ENCODE measurements at places on chromosomes 11 and 22.
A peak's percentile ranks its signal among the peaks of the same experiment; 100 is the strongest.

DNA sequence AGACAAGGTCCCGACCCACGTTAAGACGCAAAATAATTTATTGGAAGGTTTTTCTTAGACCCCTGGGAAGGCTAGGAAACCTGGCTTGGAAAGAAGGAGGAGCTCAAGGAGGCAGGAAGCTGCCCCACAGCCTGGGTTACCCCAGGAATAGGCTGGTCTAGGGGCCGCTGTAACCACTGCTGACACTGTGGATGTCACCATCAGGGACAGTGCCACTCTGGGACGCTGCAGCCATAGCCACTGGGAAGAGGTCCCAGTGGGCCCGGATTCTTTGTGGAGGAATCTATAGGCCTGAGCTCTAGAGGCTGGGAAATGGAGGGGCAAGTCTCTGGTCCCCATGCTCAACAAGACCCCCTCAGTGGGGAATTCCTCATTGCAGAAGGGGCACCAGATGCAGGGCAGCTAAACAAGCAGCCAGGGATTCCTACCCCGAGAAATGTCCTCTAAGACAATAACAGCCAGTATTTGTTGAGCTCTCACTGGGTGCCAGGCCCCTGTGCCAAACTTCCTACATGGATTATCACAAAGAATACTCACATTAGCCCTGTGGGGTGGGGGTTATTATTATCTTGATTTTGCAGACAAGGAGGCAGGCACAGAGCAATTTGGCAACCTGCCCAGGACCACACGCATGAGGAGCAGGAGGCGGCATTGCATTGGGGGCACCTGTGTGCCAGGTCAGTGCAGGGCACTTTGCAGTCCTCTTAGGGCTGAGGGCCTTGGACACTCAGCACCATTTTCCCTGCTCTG is 19.5 kb upstream of the CHKA start:
- peak; percentile 29 for DNase-seq

- DNase-seq = no peak
Measured at GRCh38 chr11:130478881-130479280, 30.4 kb downstream of the ADAMTS15 start.

- DNase-seq = no peak
Measured at GRCh38 chr22:30919973-30920372, 48.6 kb downstream of the MORC2 start.

- no peak for DNase-seq
Measured at GRCh38 chr11:8361206-8361605, 97.5 kb upstream of the LMO1 start.

- no peak for DNase-seq
Measured at GRCh38 chr11:33307984-33308383, 50.8 kb downstream of the HIPK3 start.

DNA sequence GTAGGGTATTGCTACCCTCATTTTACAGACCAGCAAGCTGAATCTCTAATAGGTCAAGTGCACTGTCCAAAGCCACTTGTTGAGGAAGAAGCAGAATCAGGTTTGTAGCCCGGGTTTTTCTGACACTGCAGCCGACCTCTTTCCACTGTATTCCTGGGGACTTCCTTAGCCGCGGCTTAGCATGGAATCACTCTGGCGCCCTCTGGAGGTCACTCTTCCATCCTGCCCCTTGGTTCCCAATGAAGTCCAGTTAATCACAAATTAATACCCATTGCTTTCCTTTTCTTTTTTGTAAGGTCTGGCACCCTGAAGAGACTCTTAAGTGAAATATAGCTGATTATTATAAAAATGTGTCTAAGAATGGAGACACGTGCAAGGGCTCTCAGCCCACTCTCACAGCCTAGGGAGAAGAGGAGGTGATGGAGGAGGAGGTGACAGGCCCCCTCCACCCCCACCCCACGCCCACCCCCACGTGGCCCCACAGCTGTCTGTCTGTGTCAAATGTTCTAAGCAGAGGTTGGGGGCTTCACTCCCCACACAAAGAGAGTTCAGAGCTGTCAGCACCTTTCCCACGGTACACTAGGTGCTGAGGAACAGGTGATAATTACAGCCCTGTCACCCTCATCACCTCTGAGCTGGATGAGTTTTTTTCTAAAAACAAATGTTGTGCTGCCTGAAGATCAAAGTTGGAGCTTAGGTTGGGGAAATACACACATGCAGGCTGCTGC is 57.7 kb upstream of the DRD2 start:
- peak; percentile 62 for DNase-seq

- no peak for DNase-seq
Measured at GRCh38 chr11:67056267-67057204, at the start of gene RHOD. TSS of gene RHOD (plus strand) at chr11:67056847. CDS start at chr11:67056903, 56 bp downstream.

DNA sequence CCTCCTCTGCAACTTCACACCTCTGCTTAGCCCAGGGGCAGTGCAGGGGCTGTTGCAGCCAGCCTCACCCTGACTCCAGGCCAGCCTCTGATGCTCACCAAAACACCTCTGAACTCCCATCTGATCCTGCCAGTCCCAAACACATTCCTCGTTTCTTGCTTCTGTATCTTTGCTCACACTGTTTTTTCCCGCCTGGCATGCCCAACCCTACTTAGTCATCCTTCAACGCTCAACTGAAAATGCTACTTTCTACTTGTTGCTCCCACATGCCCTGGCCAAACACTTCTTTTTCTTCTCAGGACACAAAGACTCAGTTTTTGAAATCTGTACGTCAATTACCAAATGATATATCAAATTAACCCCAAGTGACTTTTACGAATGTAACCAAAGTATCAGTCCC is 140.8 kb upstream of the ZBED5 start:
- DNase-seq = no peak

All from NCI-H2227 treated with DMSO at 0.1 percent for 48 hours (cell line).